ENCODE measurements at places on chromosomes 13 and 19.

DNA sequence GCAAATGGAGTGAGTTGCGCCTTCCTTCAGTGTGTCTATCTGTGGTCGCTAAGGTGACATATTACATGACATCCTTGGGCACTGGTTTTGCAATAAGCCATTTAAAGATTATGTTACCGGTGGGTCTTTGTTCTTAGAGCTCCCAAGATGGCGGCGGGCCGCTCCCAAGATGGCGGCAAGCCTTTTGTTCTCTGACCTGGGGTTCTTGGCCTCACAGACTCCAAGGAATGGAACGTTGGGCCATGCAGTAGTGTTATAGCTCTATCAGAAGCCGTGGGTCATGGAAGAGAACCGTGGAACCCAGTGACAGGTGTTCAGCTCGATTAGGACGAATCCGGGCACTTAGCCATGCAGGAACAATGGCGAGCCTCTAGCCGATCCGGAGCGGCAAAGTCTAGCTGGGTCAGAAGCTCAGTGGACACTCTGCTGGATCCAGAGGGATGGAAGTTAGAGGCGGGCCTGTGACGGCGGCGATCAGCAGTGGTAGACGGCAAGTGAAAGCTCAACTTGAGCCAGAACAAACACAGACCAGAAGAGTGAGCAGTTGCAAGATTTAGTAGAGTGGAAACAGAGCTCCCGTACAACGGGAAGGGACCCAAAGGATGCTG is 188.6 kb downstream of the TEX29 start:
- no peak for DNase-seq

- no peak for DNase-seq
Measured at GRCh38 chr13:50585674-50586413, 257.6 kb downstream of the DLEU7 start.

DNA sequence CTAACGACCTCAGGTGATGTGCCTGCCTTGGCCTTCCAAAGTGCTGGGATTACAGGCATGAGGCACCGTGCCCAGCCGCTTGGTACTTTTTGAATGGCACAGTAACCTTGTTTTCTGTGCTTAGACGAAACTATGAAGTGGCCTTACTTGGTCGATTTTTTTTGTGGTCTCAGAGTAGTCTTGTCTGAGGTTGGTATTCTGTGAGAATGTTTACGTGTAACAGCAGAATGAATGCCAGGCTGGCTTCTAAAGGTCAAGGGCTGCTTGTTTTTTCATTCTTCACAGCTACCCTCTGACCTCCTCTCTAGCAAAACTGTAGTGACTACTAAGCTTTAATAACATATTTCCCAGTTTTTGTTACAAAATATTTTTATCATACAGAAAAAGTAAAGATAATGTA is 313.3 kb downstream of the GPC6 start:
- DNase-seq = no peak

GRCh38 chr13:90104764-90105163 is 1242.7 kb upstream of the MIR17HG start:
- DNase-seq = no peak

DNA sequence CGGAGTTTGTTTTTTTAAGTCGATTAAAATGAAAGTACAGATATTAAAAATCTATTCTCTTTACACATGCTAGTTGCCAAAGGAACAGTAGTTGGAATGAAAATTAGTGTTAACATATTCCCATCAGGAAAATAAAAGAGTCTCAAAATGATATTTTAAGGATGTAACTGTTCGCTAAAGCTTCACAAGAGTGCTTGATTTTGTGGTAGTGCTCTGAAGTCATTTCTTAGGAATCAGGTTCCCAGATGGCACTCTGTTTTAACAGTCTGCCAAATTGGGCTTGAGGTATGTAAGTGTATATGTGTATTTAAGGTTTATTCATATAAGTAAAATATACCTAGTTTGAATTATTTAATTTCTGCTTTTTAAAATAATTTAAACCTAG is 128.8 kb downstream of the LMO7 start:
- no peak for DNase-seq

GRCh38 chr19:51809787-51810186 is 14.8 kb downstream of the FPR3 start:
- DNase-seq = no peak

- DNase-seq = no peak
Measured at GRCh38 chr13:80751854-80752253, 410.9 kb upstream of the SPRY2 start.

DNA sequence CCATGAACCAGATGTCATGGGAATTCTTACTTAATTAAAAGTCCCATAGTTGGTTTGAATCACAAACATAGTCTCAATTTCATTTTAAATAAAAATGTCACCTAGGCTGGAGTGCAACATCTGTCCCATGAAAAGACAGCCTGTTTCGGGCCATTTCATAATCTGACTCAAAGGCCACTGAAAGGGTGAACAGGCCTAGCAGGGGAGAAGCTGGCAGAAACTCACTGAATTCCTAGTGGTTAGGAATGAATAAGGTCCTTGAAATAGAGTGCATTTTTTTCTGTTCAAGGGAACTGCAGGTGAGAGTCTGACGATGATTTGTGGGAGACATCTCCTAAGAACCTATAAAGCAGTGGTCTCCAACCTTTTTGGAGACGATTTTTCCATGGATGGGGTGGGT is 44.0 kb upstream of the PCCA start:
- DNase-seq = no peak

- DNase-seq = no peak
Measured at GRCh38 chr13:84739021-84739420, 856.7 kb upstream of the SLITRK1 start.

DNA sequence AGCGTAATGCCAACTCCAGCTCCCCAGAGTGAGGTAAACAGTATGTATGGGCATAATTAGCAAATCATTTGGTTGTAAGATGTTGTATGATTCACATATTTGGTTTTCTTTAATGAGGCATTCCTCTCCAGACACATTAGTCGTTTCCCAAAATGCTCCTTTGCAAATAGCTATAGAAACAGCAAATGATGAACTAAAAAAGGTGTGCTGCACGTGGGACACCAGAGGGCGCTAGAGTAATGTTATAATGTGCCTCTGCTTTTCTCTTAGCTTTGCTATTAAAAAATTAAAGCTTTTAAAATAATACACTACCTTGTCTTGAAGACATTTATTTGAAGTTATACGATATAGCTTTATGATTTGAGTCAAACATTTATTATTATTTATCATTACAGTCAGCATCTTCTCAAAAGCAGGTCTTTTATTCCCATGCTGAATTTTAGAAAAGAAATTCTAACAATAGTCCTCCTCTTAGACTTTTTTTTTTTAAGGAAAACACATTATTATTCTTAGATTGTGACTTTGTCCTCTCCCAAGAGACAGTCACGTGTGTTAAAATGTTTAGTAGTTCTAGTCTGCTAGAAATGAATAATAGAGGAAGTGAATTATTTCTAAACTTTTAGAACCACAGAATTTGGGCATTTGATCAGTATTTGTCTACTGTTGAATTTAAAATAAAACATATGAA is 121.6 kb upstream of the FRY start:
- peak; percentile 28 for DNase-seq

Measured in head of caudate nucleus (tissue), 42 donors.